Neural progenitor cell (in vitro differentiated cells): ENCODE measurements at places on chromosomes 13 and 19.

GRCh38 chr13:99355267-99356011 is 48.2 kb upstream of the GPR183 start:
- no peak for DNase-seq

GRCh38 chr13:37418490-37418889 is 180.1 kb downstream of the POSTN start:
- DNase-seq: no peak

GRCh38 chr13:89857502-89857901 is 1490.0 kb upstream of the MIR17HG start:
- DNase-seq: no peak

DNA sequence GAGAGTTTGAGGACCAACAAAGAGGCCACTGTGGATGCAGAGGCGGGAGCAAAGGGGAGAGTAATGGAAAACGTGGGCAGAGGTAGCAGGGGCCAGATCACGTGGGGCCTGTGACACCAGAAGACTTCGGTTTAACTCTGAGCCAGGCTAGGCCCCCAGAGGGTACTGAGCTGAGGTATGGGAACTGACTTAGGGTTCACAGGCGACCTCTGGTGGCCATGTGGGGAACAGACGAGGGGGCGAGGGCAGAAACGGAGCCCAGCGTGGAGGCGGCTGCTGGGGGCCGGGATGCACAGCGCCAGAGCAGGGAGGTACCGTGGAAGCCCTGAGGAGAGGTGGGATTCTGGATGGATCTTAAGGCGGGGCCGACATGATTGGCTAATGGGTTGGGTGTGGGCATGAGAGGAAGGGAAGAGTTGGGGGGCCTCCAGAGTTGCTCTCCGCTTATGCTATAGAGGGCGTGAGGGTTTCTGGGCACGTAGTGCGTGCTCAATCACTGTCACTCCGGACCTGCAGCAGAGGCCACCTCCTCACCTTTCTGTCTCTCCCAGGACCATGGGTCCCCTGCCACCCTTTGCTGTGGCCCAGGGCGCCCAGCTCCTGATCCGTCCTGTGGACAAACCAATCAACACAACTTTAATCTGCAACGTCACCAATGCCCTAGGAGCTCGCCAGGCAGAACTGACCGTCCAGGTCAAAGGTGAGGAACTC is 13.7 kb downstream of the PVR start:
- peak; percentile 81 for DNase-seq

- no peak for DNase-seq
Measured at GRCh38 chr13:26060357-26060756, 8.5 kb upstream of the SHISA2 start.

- DNase-seq: no peak
Measured at GRCh38 chr19:3073931-3074595, 11.8 kb upstream of the TLE5 start.

- DNase-seq: no peak
Measured at GRCh38 chr13:67090856-67091255, 139.3 kb downstream of the PCDH9 start.

DNA sequence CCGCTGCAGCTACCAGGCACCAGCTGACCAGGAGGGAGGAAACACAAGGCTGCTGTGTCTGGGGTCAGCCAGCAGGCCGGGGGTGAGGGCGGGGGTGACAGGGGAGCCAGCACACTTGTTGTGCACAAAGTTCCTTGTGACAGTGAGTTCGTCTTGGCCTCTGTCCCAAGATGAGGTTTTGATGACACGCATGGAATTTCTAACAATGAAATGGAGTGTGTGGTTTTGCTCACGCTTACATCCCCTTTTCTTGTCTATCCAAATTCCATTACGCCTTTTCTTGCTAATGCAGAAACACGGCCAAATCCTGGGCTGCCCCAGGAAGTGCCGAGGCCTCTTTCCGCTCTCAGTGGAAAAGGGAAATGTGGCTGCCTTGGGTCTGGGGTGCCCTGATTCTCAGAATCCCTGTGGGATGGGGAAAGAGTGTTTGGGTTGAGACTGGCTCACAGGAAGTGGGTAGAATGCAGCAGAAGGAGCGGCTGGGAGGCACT is 73.8 kb downstream of the GADD45B start:
- DNase-seq: no peak

GRCh38 chr19:11410682-11411081 is 8.4 kb downstream of the RGL3 start:
- DNase-seq: no peak

DNA sequence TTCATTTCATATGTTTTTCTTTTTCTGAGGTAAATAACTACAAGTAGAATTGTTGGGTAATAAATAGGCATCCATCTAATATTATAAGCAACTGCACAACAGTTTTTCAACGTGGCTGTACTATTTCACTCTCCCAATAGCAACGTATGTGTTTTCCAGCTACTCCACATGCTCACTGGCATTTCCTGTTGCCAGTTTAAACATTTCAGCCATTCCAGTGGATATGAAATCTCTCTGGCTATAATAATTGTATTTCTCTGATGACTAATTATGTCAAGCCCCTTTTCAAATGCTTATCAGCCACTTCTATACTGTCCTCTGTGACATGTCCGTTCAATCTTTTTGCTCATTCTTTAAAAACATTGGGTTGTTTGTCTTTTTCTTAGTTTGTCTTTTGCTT is 26.8 kb upstream of the ALOX5AP start:
- no peak for DNase-seq

DNA sequence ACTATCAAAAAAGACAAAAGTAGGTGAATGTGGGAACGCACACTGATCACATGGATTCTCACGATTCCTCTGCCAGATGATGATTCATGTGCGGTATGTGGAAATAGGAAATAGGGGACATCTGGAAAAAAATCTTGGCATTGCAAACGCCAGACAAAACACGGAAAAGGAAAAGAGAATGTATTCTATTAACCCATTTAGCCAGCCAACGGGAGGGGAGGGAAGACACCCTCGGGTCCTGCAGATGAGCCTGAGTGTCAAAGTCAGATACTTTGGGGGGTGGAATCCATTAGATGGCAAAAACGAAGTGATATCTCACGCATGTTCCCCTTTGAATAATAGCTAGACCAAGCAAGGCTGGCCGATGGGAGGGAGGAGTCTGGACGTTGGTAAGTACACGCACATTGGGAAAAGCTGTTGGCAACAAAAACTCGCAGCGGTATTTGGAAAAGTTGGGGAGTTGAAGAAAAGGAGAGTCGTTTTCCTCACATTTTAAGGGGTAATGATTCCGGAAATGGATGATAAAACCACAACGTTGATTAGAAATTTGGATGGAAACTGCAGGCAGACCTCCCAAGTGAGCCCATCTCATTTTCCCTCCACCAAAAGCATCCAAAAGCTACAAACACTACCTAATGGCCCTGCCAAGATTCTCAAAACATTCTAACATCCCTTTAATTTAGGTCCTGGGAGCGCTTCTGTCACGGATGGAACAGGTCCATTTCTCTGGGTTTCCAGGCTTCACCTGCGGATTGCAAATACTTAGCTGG is 73.6 kb downstream of the COL4A1 start:
- no peak for DNase-seq

- no peak for DNase-seq
Measured at GRCh38 chr13:54183166-54183565, 1154.6 kb downstream of the OLFM4 start.

DNA sequence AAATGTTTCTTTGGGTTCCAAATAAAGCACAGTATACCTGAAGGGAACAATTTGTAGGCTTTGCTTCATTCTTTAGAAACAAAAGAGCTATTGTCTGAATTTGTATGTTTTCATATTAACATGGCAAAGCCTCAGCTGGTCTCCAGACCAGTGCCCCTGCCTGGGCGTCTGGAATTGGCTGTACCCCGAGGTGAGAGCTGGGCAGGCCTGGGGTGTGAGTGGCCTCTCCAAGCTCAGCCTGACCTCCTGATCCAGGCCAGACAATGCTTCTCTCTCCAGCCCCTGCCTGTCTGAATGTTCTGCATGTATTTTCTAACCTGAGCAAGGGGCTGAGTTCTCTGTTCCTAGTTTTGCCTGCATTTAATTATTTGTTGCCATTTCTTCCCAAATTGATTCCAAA is 66.3 kb upstream of the MCF2L start:
- DNase-seq: no peak

- DNase-seq: no peak
Measured at GRCh38 chr13:26326562-26326961, 72.6 kb downstream of the CDK8 start.

DNA sequence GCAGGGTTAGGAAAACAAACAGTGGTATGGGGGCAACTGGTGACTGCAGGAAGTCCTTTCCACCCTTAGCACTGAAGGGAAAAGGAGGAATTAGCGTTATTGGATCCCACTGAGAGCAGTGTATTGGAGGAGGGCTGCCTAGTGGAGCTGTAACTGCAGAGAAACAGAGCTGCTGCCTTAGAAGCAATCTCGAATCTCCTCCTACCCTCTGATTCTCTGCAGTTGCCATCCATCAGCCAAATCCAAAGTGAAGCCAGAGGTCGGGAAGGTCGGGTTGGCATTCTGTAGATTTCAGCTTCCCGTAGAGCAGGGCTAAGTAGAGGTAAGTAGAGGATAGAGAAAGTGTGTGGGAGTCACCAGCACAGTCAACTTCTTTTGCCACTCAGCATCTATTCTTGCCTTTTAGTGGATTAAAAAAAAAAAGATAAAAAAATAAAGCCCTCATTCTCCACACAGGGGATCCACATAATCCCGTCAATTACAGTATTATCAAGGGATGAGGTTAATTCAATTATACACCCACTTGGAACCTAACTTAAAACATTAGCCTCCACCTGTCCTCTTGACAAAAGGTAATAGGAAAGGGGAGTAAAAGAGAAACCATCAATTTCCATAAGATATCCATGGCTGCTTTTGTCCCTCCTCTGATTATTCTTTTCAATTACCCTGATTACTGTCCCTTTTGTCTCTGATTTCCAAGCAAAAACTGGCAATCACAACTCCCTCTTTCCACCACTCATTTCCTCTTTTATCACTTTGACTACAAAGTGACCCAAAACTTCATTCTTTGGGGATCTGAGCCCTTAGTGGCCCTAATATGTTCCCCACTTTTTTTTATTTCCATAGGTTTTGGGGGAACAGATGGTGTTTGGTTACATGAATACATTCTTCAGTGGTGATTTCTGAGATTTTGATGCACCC is 234.7 kb downstream of the RBM26 start:
- DNase-seq: peak; percentile 88

GRCh38 chr13:48801255-48801654 is 147.5 kb downstream of the CYSLTR2 start:
- DNase-seq: no peak

DNA sequence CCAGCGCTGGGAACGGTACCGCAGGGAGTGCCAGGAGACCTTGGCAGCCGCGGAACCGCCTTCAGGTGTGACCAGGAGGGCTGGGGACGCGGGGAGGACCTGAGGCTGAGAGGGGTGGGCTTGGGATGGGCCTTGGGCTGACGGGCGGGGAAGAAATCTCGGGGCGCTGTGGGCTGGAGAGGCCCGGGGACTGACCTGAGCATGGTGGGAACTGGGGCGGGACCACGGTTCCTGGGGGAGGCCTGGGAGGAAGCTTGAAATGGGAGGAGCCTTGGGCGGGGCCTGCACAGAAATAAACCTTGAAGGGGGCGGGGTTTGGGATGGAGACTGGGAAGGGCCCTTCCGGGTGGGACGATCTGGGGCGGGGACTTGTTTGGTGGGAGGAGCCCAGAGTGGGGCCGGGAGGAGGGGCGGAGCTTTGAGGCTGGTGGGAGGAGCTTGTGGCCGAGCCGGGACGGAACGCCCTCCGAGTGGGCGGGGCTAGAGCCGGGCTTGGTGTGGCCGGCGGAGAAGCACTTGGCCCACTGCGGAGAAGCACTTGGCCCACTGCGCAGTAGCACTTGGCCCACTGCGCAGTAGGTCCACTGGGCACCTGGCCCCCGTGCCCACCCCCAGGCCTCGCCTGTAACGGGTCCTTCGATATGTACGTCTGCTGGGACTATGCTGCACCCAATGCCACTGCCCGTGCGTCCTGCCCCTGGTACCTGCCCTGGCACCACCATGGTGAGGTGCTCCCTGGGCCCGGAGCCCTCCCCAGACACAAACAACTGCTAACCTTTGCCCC is 2.8 kb downstream of the GIPR start:
- DNase-seq: peak; percentile 92

DNA sequence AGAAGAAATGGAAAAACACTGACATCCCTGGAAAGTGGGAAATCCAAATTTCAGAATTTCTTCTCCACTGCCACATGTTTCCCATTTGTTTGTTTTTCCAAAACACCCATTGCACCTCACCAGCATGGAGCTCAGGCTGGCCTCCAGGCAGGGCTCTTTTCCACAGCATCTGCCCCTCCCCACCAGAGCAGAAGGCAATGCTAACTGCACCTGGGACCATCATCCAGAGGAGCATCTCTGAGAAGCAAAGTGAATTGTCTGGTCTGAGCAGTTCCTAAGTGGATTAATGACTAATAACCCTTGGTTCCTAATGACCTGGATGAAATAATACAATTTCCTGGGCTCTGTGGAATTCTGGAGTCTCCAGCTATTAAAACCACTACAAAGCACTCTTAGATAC is 8.8 kb upstream of the CYSLTR2 start:
- no peak for DNase-seq

DNA sequence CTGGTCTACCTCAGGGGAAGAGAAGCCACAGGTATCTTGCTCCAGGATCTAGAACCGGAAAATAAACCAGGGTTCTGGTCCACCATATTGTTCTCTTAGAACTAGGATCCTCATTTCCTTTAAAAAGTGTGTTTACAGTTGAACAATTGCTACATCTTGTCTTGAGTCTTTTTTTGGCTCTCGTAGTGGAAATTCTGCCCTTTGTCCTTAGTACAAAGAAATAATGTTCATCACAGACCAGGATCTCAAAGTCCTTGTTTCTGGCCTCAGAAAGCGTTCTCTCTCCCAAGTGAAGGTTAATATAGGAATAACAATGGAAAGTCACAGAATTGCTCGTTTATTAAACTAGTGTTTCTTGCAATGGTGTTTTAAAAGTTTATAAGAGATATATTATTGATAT is 20.8 kb downstream of the KLF2 start:
- no peak for DNase-seq

DNA sequence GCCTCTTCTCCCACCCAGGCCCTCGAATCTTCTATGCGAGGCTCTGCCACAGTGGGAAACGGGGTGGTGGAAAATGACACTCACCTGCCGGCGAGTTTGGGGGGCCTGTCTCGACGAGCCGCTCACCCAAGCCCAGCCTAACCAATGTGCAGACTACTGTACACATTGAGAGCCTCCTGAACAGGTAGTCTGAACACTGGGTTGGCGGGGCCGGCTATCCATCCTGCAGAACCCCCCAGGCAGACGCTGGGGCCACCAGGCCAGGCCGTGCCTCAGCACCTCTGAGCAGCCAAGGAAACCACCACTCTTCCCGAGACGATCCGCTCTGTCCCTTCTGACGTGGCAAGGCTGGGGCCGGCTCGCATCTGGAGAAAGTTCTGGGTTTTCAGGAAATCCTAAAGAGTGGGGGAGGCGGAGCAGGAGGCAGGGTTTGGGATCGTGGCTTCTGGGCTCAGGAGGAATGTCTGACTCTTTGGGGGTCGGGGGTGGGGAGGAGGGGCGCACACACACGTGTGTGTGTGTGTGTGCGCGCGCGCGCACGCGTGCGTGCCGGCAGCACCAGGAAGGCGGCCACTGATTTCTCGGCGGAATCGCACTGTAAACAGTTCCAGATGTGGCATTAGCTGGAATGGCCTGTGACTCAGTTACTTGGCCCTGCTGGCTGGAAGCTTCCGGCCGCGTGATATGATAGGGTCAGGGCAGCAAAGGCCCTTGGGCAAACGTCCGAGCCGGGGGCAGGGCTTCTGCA is 18.5 kb downstream of the TMED1 start:
- no peak for DNase-seq
